ENCODE measurements at places on chromosomes 4 and X. TPM values are rescaled to one million over a fixed set of nuclear protein-coding genes. Genes with fewer than 3 reads are reported as not detected.
A peak's percentile ranks its signal among the peaks of the same experiment; 100 is the strongest.

ZNF674 gene
- total RNA-seq, result 3.2 TPM

LRCH2 gene
- total RNA-seq, result 3.1 TPM

DNA sequence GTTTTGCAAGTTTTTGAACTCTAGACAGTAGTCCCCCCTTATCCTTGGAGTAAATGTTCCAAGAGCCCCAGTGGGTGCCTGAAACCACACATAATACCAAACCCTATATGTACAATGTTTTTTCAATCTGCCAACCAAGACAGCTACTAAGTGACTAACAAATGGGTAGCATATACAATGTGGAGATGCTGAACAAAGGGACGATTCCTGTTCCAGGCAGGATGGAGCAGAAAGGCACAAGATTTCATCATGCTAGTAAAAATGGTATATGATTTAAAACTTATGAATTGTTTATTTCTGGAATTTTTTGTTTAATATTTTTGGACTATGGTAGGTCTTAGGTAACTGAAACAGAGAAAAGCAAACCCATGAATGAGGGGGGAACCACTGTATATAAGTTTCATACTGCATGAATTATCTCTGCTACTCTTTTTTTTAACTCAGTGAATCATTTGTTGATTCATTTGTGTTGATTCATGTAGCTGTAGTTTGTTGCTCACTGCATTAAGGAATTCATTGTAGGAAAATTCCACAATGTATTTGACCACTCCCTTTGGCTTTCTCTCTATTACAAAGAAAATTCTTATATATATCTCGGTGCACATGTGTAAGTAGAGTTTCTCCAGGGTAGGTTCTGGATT, 21.9 kb upstream of the ANXA3 start:
- DNase-seq, result no peak
- no peak overlapping the region for H3K27ac ChIP-seq
- H3K36me3 ChIP-seq, result no peaks in the 10 kb centered on the region

- no peak for DNase-seq
- no peaks in the 10 kb centered on the region for H3K27me3 ChIP-seq
- no peaks in the 10 kb centered on the region for H3K4me1 ChIP-seq
- H3K4me3 ChIP-seq, result no peak overlapping the region
- H3K27ac ChIP-seq, result no peak overlapping the region
Measured at GRCh38 chr4:18981234-18981615, 959.7 kb upstream of the LCORL start.

GAGE12J gene
- total RNA-seq, result not detected

DNA sequence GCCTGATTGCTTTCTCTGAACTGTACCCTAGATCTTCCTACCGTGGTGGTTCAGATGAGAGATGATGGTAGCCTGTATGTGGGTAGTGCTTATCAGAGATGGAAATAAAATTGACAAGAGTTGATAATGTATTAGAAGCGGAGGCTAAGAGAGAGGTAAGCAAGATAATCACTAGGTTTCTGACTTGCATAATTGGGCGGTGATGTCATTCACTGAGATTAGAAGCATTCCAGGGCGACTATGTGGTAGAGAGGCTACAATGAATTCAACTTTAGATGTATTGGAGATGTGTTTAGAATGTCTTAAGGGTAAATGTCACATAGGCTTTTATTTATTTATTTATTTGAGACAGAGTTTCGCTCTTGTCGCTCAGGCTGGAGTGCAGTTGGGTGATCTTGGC, 415 bp upstream of the TENM3 start:
- no peak for DNase-seq
- H3K36me3 ChIP-seq, result no peaks in the 10 kb centered on the region
- H3K4me3 ChIP-seq, result no peak overlapping the region
- H3K27ac ChIP-seq, result no peak overlapping the region
- no peaks in the 10 kb centered on the region for H3K27me3 ChIP-seq

GRCh38 chrX:110287605-110288004, 30.3 kb downstream of the AMMECR1 start:
- H3K27me3 ChIP-seq, result no peaks in the 10 kb centered on the region
- no peaks in the 10 kb centered on the region for H3K36me3 ChIP-seq
- no peak for DNase-seq
- H3K27ac ChIP-seq, result no peak overlapping the region

DNA sequence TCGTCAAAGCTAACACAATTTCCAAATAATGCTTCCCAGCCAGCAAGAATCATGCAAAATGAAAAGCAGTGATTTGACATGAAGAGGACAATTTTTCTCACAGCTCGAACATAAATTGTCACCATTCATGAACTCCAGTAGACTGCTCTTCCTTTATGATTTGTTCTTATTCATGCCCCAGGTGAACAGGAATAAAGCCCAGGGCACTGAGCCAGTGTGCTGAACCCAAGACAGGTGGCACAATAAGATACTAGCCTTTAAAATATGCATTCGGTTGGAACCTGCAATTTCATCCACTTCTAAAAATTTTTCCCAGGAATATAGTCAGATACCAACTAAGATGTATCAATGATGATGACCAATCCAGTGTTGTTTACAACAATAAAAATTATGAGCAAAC, 139.7 kb downstream of the PRSS12 start:
- no peak overlapping the region for H3K27ac ChIP-seq
- no peak overlapping the region for H3K4me3 ChIP-seq
- no peaks in the 10 kb centered on the region for H3K4me1 ChIP-seq
- no peaks in the 10 kb centered on the region for H3K27me3 ChIP-seq

- H3K4me3 ChIP-seq, result no peak overlapping the region
- H3K27ac ChIP-seq, result no peak overlapping the region
- no peaks in the 10 kb centered on the region for H3K27me3 ChIP-seq
Measured at GRCh38 chr4:183321516-183321915, 710 bp downstream of the CLDN24 start.

PDLIM3 gene
- 16.8 TPM for total RNA-seq

- no peaks in the 10 kb centered on the region for H3K27me3 ChIP-seq
- H3K4me1 ChIP-seq, result no peaks in the 10 kb centered on the region
- H3K4me3 ChIP-seq, result no peak overlapping the region
- no peak overlapping the region for H3K27ac ChIP-seq
- H3K36me3 ChIP-seq, result no peaks in the 10 kb centered on the region
- no peak for DNase-seq
Measured at GRCh38 chr4:136329042-136329662, 1203.1 kb downstream of the PCDH18 start.

PRPS2 gene
- 21.0 TPM for total RNA-seq

- H3K27ac ChIP-seq, result peak overlapping the region; percentile 57
- H3K27me3 ChIP-seq, result no peaks in the 10 kb centered on the region
- no peak overlapping the region for H3K4me3 ChIP-seq
- DNase-seq, result peak; percentile 56
Measured at GRCh38 chr4:40601641-40602040, 28.0 kb downstream of the RBM47 start.

RASGEF1B gene
- total RNA-seq, result 78.6 TPM

DNA sequence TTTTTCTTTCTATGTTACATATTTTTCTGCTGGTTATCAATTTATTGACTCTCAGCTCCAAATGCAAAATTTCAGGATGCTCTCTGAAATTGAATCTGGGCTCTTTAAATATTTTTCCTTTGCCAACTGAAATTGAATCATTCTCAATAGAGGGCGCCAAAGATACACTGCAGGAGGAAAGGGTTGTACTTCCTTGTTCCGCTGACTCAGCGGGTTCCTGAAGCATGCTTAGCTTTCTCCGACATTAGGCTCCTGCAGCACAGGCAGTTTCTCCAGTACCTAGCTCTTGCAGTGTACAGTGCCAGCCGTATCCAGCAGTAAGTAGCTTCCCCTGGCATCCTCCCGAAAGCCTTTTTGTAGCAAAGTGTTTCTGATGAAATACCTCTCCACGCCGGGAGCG, 28.8 kb upstream of the CFAP47 start:
- no peak for DNase-seq
- H3K27ac ChIP-seq, result no peak overlapping the region

SLC6A8 gene
- 5.8 TPM for total RNA-seq

GRCh38 chr4:88320780-88321373, 36.5 kb upstream of the PPM1K start:
- H3K4me3 ChIP-seq, result no peak overlapping the region
- peaks cover 16% of the 10 kb centered on the region for H3K4me1 ChIP-seq
- DNase-seq, result peak; percentile 40
- H3K36me3 ChIP-seq, result no peaks in the 10 kb centered on the region
- peak overlapping the region; percentile 41 for H3K27ac ChIP-seq

DNA sequence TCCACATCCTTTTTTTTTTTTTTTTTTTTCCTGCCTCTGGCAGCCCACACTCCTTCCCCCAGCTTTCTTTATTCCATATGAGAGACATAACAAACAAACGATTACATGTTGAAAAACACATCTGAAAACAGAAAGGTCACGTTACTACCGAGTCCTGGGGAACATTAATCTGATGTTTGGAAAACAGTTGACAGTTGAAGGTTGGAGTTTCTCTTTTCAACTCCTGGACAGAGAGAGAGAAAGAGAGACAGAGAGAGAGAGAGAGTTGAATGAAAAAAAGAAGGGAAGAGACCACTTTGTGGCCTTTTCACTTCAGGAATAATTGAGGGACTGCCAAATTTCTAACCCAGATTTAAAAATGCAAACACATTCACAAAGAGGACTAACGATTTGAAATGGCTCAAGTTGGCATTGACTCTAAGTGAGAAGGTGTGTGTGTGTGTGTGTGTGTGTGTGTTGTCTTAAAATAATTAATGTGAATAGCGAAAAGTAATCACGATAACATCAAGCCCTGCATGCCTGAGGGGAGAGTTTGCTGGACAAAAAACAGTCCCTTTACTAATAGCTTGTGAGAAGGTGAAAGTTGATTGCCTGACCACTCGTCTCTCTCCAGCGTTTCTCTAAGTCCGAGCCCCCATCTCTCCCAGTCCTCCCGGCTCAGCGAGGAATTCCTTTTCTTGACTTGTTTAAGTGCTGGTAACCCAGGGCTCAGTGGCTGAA, 67.3 kb downstream of the FBXO8 start:
- H3K27ac ChIP-seq, result no peak overlapping the region
- no peak for DNase-seq
- H3K4me1 ChIP-seq, result peaks cover 16% of the 10 kb centered on the region
- H3K4me3 ChIP-seq, result no peak overlapping the region
- H3K27me3 ChIP-seq, result peaks cover 12% of the 10 kb centered on the region
- H3K36me3 ChIP-seq, result no peaks in the 10 kb centered on the region

DNA sequence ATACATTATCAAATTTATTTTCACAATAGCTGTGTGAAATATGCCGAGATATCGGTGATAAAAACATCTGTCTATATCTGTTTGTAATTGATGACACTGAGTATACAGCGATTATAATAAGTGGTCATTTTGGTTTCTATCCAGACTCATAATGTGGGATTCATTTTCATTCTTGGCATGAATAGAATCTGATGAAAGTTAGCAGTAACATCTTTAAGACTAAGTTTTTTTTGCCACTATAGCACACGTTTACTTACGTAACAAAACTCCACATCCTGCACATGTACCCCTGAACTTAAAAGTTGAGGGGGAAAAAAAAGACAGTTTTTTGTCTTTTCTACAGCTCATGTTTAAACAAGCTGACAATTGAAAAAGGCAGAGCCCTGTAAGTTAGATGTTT, 86.4 kb downstream of the PPA2 start:
- no peak overlapping the region for H3K4me3 ChIP-seq
- H3K27ac ChIP-seq, result no peak overlapping the region
- H3K4me1 ChIP-seq, result no peaks in the 10 kb centered on the region
- peaks cover 33% of the 10 kb centered on the region for H3K36me3 ChIP-seq

DNA sequence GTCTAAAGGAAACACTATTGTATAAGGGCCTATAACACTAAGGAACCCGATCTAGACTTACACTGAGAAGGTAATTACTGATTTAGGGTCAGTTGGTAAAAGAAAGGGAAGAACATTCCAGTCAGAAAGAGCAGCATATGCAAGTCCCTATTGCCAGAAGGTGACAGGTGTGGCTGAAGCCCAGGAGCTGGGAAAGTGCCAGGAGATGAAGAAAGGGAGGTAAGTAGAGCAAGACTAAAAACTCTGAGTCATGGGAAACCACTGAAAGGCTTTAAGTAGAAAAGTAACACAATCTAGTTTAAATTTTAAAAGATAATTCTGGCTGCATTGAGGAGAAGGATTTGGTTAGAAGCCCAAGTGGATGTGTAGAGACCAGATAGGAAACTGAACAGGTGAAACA, 77.7 kb upstream of the INTU start:
- no peaks in the 10 kb centered on the region for H3K36me3 ChIP-seq
- no peaks in the 10 kb centered on the region for H3K4me1 ChIP-seq
- no peak overlapping the region for H3K27ac ChIP-seq
- no peak for DNase-seq
- no peak overlapping the region for H3K4me3 ChIP-seq

GRCh38 chrX:115437841-115438595, 123.0 kb upstream of the PLS3 start:
- no peak overlapping the region for H3K27ac ChIP-seq
- H3K4me3 ChIP-seq, result no peak overlapping the region
- H3K27me3 ChIP-seq, result no peaks in the 10 kb centered on the region
- no peak for DNase-seq
- H3K36me3 ChIP-seq, result no peaks in the 10 kb centered on the region

GRCh38 chr4:20192736-20193135, 59.0 kb upstream of the SLIT2 start:
- no peak overlapping the region for H3K4me3 ChIP-seq
- no peaks in the 10 kb centered on the region for H3K4me1 ChIP-seq
- no peak for DNase-seq
- H3K27me3 ChIP-seq, result no peaks in the 10 kb centered on the region
- H3K27ac ChIP-seq, result no peak overlapping the region

TLR10 gene
- 0.79 TPM for total RNA-seq

MTHFD2L gene
- 23.6 TPM for total RNA-seq

CLNK gene
- total RNA-seq, result not detected

DNA sequence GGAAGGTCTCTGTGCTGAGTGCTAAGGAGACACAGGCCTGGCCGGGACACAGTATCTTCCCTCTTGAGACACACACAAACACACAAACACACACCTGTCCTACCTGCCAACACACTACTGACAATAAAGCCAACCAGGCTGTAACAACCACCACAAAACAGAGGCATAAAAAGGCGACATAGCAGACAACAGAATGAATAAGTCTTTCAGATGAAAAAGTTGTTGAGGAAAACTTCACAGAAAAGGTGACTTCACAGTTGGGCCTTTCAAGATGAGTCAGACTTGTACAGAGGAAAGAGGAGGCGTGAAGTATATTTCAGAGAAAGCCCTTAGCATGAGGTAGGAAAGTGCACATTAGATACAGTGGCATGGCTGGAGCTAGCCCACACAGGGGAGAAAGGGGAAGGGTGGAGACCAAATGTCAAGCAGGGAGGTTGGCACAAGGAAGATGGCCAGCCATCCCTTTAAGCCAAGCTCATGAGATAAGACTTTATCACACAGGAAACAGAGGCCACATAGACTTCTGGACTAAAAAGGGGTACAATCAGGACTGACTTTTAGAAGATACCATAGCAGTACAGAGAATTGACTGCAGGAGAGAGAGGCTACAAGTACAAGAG, 54.0 kb downstream of the SLC9A7 start:
- H3K27me3 ChIP-seq, result no peaks in the 10 kb centered on the region
- H3K4me1 ChIP-seq, result no peaks in the 10 kb centered on the region
- H3K27ac ChIP-seq, result no peak overlapping the region
- DNase-seq, result no peak

- no peaks in the 10 kb centered on the region for H3K4me1 ChIP-seq
- no peaks in the 10 kb centered on the region for H3K36me3 ChIP-seq
- DNase-seq, result peak; percentile 47
- H3K4me3 ChIP-seq, result peak overlapping the region; percentile 47
Measured at GRCh38 chrX:41923978-41924683, 777 bp upstream of the CASK start.
